Heart left ventricle (tissue), 16 donors: ENCODE measurements at places on chromosomes 11 and 22.

DNA sequence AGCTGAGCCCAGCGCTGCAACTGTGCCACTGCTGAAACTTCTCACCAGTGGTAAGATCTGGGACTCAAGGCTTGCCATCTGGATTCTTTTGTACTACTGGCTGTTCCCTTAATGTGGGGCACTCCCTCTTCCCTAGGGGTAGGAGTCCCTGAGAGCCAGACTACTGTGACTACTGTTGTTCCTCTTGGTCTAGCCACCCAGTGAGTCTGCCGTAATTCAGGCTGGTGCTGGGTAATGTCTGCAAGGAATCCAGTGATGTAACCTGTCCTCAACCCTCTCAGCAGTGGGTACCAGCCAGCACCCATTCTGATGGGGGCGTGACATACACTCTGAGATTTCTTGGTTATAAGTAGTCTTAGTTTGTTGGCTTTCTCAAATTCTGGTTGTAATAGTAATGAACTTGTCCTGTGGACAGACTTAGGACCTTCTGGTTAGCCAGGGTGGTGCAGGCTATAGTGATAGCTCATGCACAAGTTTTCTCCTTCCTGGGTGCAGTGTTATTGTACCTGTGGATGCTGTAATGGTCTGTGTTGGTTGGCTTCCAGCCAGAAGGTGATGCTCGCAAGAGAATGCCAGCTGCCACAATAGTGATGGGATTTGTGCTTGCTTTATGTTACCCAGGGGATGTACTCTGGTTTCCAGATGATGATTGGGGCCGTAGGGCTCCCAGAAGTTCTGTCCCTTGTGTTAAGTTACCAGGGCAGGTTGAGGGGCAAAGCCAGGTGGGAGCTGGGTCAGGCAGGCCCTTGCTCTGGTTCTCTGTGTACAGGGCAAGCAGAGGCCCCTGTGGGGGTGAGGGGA is 65.5 kb downstream of the ARHGAP42 start:
- H3K4me3 ChIP-seq = no peak overlapping the region
- no peaks in the 10 kb centered on the region for H3K36me3 ChIP-seq
- H3K4me1 ChIP-seq = peaks cover 9% of the 10 kb centered on the region
- H3K27me3 ChIP-seq = no peaks in the 10 kb centered on the region
- DNase-seq = no peak

DNA sequence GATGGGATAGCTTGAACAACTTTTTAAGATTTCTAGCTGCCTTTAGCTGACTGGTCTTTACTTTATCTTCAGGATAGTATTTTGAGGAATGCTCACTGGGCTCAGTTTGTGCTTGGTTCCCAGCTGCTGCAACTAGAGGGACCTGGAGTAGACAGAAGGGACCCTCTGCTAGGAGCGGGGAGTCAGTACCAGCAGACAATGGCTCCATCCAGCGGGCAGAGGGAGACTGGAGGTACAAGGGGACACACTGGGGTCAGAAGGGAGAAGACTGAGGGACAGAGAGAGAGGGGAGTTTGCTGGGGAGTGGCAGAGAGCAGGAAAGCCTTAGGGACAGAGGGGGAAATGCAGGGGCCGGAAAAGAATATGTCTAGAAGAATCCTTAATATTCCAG is 22.0 kb upstream of the ACER3 start:
- no peak overlapping the region for H3K4me3 ChIP-seq
- H3K27ac ChIP-seq = peak overlapping the region; percentile 26
- H3K4me1 ChIP-seq = peaks cover 18% of the 10 kb centered on the region
- H3K27me3 ChIP-seq = no peaks in the 10 kb centered on the region
- DNase-seq = no peak

DNA sequence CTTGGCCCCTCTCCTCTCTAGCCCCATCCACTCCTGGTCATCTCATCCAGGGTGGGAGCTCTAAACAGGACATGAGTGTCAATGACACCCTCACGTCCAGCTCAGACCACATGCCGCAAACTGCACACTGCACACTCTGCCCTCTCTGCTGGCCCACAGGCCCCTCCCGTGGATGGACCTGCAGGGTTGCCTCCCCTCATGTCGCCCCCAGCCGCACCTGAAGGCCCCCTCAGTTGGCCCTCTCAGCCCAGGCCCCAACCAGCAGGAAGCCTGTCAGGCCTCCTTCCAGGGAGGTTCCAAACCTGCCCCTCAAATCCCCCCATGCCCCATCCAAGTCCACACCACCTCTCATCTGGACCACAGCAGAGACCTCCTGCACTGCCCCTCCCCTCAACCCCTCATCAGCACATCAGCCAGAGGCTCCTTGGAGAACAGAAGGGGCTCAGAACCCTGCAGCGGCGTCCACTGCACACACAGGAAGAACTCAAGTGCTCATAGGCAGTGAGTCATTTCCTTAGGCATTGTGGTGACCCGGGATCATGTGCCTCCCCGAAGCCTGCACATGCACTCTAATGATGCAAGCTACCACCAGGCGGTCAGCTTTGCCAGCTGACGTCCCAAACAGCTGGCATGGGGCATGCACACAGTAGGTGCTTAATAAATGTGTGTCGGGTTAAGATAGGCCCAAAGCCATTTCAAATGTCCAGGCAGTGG is 12.9 kb upstream of the CDKN1C start:
- H3K36me3 ChIP-seq = no peaks in the 10 kb centered on the region
- no peaks in the 10 kb centered on the region for H3K27me3 ChIP-seq

- no peaks in the 10 kb centered on the region for H3K4me1 ChIP-seq
- H3K4me3 ChIP-seq = no peak overlapping the region
- H3K27me3 ChIP-seq = no peaks in the 10 kb centered on the region
- no peak for DNase-seq
- H3K27ac ChIP-seq = no peak overlapping the region
Measured at GRCh38 chr11:18171377-18172000, 1.1 kb upstream of the MRGPRX4 start.

GRCh38 chr22:29345932-29346331 is 30.4 kb upstream of the RASL10A start:
- no peak overlapping the region for H3K27ac ChIP-seq
- H3K4me3 ChIP-seq = no peak overlapping the region
- H3K4me1 ChIP-seq = peaks cover 24% of the 10 kb centered on the region

DNA sequence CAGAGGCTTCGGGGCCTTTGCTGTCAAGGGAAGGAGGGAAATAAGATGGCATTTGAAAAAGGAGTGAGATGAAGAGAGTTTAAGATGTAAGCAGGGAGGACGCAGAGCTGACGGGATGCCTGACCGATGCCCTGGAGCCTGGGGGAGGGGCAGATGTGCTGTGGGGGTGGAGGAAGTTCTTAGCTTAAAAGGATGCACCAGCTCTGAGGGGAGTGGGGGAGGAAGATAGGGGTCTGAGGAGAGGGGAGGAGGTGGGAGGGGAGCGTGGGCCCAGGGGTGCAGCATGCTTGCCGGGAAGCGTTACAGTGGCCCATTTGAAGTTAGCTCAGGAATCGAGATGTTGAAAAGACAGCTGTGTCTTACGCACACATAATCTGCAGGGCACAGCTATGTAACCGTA is 56.3 kb downstream of the RPS6KA4 start:
- H3K27ac ChIP-seq = no peak overlapping the region
- no peak for DNase-seq
- no peaks in the 10 kb centered on the region for H3K27me3 ChIP-seq
- H3K4me1 ChIP-seq = no peaks in the 10 kb centered on the region
